Mesenteric fat pad (tissue), 1 donor: ENCODE measurements at places on chromosomes 11 and 22. TPM values are rescaled to one million over a fixed set of nuclear protein-coding genes. Genes with fewer than 3 reads are reported as not detected.

The PANX3 gene
- not detected for total RNA-seq

The SLC7A4 gene
- 7.6 TPM for total RNA-seq

The CLDN5 gene
- total RNA-seq: 151 TPM

The RFPL2 gene
- total RNA-seq: not detected

The YWHAH gene
- total RNA-seq: 125 TPM

The DNAJB13 gene
- not detected for total RNA-seq

The TYR gene
- total RNA-seq: not detected

The OR51B4 gene
- total RNA-seq: not detected

The PTPMT1 gene
- 50.7 TPM for total RNA-seq

The TUG1 gene
- 52.2 TPM for total RNA-seq

The MAPK8IP2 gene
- 0.58 TPM for total RNA-seq

The GGTLC3 gene
- not detected for total RNA-seq

The SNU13 gene
- 116 TPM for total RNA-seq

The SEPTIN5 gene
- 7.0 TPM for total RNA-seq

The DGCR6 gene
- 5.3 TPM for total RNA-seq

The TIMP3 gene
- total RNA-seq: 493 TPM

The UBQLN3 gene
- total RNA-seq: 0.22 TPM

The NXPE4 gene
- total RNA-seq: not detected

The SCGB1D2 gene
- total RNA-seq: not detected
